Lower lobe of right lung (tissue), 2 donors: ENCODE measurements at places on chromosomes 4 and X.

DNA sequence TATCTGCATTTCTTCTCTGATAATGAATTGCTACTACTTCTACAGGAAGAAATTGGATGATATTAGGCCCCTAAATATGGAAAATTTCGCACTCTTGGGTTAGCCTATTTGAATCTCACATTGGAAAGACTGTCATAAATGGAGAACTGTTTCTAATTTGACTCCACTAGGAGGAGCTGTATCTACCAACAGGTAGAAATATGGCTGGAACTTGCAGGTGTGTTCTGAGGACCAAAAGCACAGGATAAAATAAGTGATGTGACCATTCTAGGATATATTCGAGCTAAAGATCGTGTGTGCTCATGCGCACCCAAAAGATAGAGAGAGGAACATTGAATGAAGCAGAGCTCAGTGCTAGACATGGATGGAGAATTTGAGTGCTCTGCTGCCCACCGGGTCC, 4.8 kb upstream of the NKAP start:
- H3K27me3 ChIP-seq, result no peaks in the 10 kb centered on the region
- no peak overlapping the region for H3K27ac ChIP-seq
- H3K4me3 ChIP-seq, result no peak overlapping the region
- H3K36me3 ChIP-seq, result no peaks in the 10 kb centered on the region
- H3K4me1 ChIP-seq, result no peaks in the 10 kb centered on the region

DNA sequence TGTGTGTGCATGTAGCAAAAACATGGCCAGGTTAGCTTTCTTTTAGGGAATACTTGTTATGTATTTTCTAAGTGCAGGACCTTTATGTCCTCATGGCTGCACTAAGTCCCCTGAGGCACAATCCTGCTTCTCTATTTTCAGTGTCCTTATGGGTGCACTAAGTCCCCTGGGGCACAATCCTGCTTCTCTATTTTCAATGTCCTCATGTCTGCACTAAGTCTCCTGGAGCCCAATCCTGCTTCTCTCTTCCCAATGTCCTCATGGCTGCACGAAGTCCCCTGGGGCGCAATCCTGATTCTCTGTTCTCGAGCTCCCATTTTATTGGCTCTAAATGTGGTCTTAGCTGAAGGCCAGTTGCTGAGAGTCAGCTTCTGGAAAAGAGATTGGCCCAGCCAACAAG, 49.7 kb upstream of the GPRIN3 start:
- no peak for DNase-seq
- no peak overlapping the region for H3K27ac ChIP-seq
- H3K4me3 ChIP-seq, result no peak overlapping the region
- H3K4me1 ChIP-seq, result no peaks in the 10 kb centered on the region
- no peaks in the 10 kb centered on the region for H3K27me3 ChIP-seq

DNA sequence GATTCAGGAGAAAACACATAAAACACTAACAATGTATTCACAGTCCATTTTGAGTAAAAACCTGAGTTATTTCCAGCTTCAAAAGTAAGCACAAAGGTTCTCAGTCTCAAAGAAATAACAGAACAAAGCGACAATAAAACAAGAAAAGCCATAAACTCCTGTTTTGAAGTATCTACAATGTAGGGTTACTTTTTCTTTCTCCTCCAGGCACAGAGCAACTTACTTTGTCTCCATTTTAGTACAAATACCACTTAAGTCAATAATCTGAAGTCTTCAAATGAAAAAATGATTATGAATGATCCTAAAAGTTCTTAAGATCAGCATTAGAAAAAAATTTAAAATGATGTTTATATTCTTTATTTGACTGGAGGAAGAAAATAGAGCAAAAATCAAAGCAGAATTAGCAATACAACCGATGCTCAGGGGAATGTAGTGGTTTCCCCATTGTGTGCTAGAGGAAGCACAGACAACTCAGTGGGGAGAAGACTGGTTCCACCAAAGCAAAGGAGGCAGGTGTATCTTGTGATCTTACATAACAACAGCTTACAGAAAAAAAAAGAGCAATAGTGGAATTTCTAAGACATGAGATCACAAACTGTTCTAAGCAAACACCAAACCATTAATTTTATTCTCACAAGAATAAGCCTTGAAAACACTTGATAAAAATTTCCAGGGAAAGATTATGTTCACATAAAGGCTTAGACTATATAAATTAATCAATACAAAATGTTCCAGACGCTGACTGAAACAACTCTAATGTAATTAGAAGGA, 35.1 kb downstream of the EPHA5 start:
- H3K4me1 ChIP-seq, result no peaks in the 10 kb centered on the region
- no peaks in the 10 kb centered on the region for H3K27me3 ChIP-seq
- H3K36me3 ChIP-seq, result no peaks in the 10 kb centered on the region
- no peak for DNase-seq
- H3K4me3 ChIP-seq, result no peak overlapping the region

GRCh38 chr4:17324386-17324830, 187.5 kb downstream of the QDPR start:
- H3K36me3 ChIP-seq, result no peaks in the 10 kb centered on the region
- no peak overlapping the region for H3K27ac ChIP-seq
- no peaks in the 10 kb centered on the region for H3K27me3 ChIP-seq
- no peak for DNase-seq
- no peak overlapping the region for H3K4me3 ChIP-seq

- no peak for DNase-seq
- H3K27ac ChIP-seq, result no peak overlapping the region
- no peaks in the 10 kb centered on the region for H3K36me3 ChIP-seq
Observed at GRCh38 chrX:13522811-13523210, 46.6 kb upstream of the EGFL6 start.

- no peak overlapping the region for H3K27ac ChIP-seq
- no peaks in the 10 kb centered on the region for H3K36me3 ChIP-seq
- H3K27me3 ChIP-seq, result peaks cover 9% of the 10 kb centered on the region
Observed at GRCh38 chrX:119984652-119985051, 41.1 kb upstream of the NKAP start.

GRCh38 chr4:20529691-20530090, 170.6 kb upstream of the PACRGL start:
- no peak overlapping the region for H3K4me3 ChIP-seq
- H3K27ac ChIP-seq, result no peak overlapping the region
- peaks cover 17% of the 10 kb centered on the region for H3K36me3 ChIP-seq
- H3K27me3 ChIP-seq, result no peaks in the 10 kb centered on the region

DNA sequence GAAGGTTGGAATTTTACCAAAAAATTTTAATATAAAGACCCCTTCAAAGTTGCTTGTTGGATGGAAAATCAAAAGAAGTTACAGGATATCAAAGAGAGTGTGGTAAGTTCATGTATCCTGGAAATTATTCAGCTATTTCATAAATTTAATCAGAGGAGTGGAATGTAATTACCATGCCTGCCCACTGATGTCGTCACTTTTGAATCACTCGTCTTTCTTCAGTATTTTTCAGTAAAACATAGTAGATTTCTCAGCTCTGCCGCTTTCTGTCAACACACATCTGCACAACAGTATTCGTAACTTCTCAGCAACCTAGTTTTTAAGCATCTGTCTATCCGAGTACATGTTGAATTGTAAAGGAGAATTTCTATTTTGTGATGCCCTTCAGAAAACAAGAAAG, 2163.0 kb upstream of the AGA start:
- H3K27ac ChIP-seq, result no peak overlapping the region
- no peaks in the 10 kb centered on the region for H3K36me3 ChIP-seq
- no peaks in the 10 kb centered on the region for H3K4me1 ChIP-seq
- no peak for DNase-seq

DNA sequence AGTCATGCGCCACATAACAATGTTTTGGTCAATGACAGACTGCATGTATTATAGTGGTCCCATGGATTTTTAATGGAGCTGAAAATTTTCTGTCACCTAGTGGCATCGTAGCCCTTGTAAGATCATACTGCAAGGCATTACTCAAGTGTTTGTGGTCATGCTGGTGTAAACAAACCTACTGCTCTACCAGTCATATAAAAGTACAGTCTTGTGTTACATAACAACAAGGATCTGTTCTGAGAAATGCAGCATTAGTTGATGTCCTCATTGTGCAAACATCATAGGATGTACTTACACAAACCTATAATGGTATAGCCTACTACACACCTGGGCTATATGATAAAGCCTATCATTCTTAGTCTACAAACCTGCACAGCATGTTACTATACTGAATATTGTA, 34.6 kb downstream of the COX18 start:
- no peaks in the 10 kb centered on the region for H3K4me1 ChIP-seq
- no peaks in the 10 kb centered on the region for H3K27me3 ChIP-seq
- no peaks in the 10 kb centered on the region for H3K36me3 ChIP-seq
- no peak overlapping the region for H3K27ac ChIP-seq
- DNase-seq, result no peak

DNA sequence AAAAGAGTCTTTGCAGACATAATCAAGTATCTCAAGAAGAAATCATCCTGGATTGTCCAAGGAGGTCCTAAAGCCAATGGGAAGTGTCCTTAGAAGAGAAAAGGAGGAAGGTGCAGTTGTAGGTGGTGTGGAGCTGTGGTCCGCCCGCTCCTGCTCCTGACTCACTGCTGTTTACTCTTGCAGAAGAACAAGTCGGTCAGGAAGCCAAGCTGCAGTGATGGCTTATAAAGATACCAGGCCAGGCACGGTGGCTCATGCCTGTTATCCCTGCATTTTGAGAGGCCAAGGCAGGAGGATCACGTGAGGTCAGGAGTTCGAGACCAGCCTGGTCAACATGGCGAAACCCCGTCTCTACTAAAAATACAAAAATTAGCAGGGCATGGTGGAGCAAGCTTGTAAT, 66.4 kb upstream of the ATP6AP2 start:
- DNase-seq, result no peak
- no peak overlapping the region for H3K4me3 ChIP-seq
- no peaks in the 10 kb centered on the region for H3K4me1 ChIP-seq
- H3K27ac ChIP-seq, result no peak overlapping the region
- H3K27me3 ChIP-seq, result no peaks in the 10 kb centered on the region

DNA sequence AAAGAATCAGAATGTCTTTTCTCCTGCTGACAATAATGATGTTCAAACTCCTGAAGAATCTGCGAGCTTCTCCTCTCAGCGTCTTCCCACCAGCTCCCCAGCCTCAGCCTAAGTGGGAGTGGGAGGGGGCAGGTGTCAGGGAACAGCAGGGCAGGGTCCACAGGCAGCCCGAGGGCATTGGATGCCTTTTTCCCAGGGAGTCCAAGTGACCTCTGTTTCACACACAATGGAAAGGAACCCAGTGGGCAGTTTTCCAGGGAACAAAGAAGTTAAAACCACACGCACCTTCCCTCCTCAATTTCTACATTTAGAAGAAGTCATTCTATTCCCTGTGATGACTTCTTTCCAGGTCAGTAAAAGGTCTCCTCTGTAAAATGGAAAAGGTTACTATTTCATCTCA, 278.5 kb downstream of the PARM1 start:
- no peaks in the 10 kb centered on the region for H3K4me1 ChIP-seq
- H3K36me3 ChIP-seq, result no peaks in the 10 kb centered on the region
- H3K4me3 ChIP-seq, result no peak overlapping the region

DNA sequence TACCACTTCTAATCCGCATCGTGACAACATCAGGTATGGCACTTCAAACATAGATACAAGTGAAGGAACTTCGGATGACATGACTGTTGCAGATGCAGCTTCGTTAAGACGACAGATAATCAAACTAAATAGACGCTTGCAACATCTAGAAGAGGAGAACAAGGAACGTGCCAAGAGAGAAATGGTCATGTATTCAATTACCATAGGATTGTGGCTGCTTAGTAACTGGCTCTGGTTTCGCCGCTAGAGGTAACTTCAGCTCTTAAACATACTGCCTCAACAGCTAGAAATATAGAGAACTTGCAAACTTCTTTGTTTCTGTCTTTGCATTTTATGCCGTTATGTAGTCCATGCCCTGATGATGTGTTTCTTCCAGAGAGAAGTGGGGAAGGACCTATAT, 530.8 kb upstream of the DIPK2B start:
- H3K36me3 ChIP-seq, result no peaks in the 10 kb centered on the region
- H3K4me3 ChIP-seq, result no peak overlapping the region
- no peak for DNase-seq

GRCh38 chr4:48085821-48086589, 48.0 kb downstream of the TXK start:
- H3K27me3 ChIP-seq, result no peaks in the 10 kb centered on the region
- no peaks in the 10 kb centered on the region for H3K36me3 ChIP-seq
- no peak overlapping the region for H3K27ac ChIP-seq
- no peak for DNase-seq

DNA sequence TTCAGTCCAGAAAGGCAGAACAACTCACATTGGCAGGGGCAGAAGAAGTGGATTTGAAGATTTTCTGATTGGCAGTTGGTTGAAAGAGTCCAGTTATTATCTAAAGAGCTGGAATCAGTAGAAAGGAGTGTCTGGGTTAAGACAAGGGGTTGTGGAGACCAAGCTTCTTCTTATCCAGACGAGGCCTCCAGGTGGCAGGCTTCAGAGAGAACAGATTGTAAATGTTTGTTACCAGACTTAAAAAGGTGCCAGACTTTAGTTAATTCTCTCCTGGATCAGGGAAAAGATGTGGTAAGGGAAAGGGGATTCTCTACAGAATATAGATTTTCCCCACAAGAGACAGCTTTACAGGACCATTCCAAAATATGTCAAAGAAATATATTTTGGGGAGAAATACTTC, 36.7 kb upstream of the TLR3 start:
- peaks cover 29% of the 10 kb centered on the region for H3K4me1 ChIP-seq
- DNase-seq, result no peak
- no peak overlapping the region for H3K27ac ChIP-seq
- no peak overlapping the region for H3K4me3 ChIP-seq
- no peaks in the 10 kb centered on the region for H3K36me3 ChIP-seq

- no peak overlapping the region for H3K27ac ChIP-seq
- no peaks in the 10 kb centered on the region for H3K4me1 ChIP-seq
- H3K4me3 ChIP-seq, result no peak overlapping the region
- no peaks in the 10 kb centered on the region for H3K27me3 ChIP-seq
- no peaks in the 10 kb centered on the region for H3K36me3 ChIP-seq
- DNase-seq, result no peak
Observed at GRCh38 chr4:73432169-73433000, 3.6 kb upstream of the AFP start.

DNA sequence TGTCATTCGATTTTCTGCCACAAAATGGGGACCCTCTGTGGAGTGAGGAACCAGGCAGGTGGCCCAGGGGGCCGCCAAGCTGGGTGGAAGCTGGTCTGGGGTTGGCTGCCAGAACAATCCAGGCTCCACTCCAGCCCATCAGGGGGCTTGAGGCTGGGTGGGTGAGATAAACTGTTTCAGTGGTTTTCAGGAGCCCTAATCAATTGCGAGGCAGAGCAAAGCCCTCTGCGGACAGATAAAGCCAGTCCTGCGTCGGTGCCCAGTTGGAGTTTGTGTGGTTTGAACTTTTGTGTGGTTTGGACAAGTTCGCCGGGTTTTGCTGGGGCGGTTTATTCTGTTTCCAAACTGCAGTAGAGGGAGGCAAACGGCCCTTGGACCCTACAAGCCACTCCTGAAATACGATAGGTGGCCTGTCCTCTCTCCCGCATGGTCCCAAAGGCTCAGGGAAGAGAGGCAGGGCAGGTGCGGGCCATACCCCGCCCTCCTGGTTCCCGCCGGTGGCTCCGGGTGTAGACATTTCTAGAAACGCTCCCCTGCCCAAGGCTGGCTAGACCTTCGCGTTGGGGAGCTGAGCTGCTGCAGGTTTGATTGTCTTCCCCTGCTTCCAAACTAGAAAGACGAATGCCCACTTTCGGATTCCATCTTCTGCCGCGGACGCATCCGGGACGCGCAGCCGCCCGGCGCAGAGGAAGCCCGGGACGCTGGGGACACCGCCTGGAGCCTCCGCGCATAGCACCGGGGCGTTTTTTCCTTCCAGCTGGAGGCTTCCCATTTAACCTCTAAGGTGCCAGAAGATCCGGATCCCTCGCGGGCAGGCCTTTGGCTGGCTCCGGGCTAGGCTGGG, 169.0 kb upstream of the BCOR start:
- DNase-seq, result peak; percentile 72
- no peaks in the 10 kb centered on the region for H3K27me3 ChIP-seq
- H3K4me3 ChIP-seq, result peak overlapping the region; percentile 63
- peak overlapping the region; percentile 73 for H3K27ac ChIP-seq
- peaks cover 22% of the 10 kb centered on the region for H3K4me1 ChIP-seq
